Naive thymus-derived CD8-positive, alpha-beta T cell (primary cell): ENCODE measurements at places on chromosomes 5 and 9. TPM values are rescaled to one million over a fixed set of nuclear protein-coding genes. Genes with fewer than 3 reads are reported as not detected.

STPG3 gene
- total RNA-seq, result not detected

GRCh38 chr9:34994260-34994899 is 4.8 kb downstream of the DNAJB5 start:
- DNase-seq, result no peak

SARDH gene
- total RNA-seq, result 5.0 TPM

SAXO1 gene
- 0.26 TPM for total RNA-seq

- no peak for DNase-seq
These were observed 13.0 kb downstream of the RNF183 start for GRCh38 chr9:113290052-113290607.

DNA sequence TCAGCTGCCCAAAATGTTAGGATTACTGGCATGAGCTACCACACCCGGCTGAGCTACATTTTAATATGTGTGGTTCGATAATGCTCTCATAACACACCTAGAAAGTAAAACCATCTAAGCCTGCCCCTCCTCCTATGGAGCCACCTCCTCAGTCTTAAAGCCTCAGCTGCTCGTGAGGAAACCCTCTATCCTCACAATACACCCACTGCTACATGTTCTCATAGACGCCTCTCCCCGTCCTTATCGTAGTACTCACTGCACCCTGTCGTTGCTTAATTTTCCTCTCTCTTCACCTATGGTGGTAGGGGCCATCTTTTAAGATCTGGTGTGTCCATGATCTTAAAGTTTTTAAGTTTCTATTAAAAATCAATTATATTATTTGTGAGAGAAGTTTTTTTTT is 72.9 kb downstream of the RCL1 start:
- no peak for DNase-seq

ZFP2 gene
- total RNA-seq, result 3.5 TPM

- no peak for DNase-seq
These were observed 14.0 kb upstream of the PWWP2A start for GRCh38 chr5:160133071-160133917.

GRCh38 chr5:114362977-114363761 is 1.3 kb downstream of the KCNN2 start:
- no peak for DNase-seq

DNA sequence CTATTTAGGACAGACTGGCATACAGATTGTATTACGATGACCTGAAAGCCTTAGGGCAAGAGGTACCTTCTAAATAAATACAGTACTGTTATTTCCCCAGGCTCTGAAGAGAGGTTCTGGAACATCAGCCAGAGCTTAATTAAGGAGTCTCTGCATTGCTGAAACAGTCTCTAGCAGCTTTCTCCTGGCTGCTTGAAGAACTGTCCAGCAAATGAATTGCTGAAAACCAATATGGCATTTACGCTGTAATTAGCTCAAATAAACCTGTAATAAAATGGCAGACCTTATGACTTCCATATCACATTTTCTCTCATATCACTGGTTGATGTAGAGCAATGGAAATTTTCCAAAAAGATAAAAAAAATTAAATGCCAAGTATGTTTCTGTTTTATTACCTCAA is 636.3 kb downstream of the GABRG2 start:
- DNase-seq, result no peak

- DNase-seq, result no peak
These were observed 71.1 kb upstream of the CD180 start for GRCh38 chr5:67267512-67268216.

NMUR2 gene
- total RNA-seq, result not detected

GRCh38 chr9:132896906-132897305 is 18.2 kb downstream of the SPACA9 start:
- DNase-seq, result no peak

GDF9 gene
- total RNA-seq, result 1.2 TPM

DNA sequence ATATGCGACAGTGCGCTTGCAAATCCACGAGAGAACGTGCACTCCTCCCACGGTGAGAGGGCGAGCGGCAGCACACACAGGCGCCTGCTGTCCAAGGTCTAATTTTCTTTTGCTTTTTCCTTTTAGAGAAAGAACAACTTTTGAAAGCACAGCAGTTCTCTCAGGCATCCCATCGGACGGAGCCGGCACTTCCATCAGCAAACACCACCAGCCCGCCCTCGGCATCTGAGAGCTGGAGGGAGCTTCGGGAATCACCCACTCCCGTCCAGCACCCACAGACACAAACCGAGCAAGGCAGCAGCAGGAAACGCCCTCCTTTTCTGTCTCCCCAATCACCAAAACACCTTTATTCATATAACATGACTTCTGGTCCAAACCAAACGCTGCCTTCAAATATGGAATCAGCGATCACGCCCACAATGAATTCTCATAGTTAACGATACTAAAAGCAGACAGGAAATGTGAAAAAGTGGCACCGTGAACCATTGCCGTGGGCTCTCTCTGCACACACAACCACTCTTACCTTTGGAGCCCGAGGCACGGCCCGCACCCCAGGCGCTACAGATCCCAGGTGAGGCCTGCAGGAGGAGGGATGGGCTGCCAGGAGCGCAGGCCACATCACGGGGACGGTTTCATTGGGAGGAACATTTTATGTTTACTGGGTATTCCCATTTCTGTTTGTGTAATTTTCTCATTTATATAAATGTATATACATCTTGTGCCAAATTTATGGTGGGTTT is 14.2 kb downstream of the LPCAT1 start:
- no peak for DNase-seq

DNA sequence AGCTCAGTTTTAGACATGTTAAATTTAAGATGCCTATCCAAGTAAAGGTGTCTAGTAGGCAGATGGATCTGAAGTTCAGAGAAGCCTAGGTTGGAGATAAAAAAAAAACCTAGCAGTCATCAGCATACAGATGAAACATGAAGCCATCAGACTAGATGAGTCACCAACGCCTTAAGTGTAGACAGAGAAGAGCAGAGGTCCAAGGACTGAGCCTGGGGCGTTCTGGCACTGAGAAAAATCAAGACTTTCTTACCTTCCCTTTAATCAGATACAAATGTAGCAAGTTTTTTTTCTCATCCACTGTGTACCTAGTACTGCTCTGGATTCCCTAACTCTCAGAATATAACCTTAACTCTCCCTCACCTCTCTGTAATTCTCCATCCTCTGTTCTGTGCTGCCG is 97.3 kb downstream of the SIL1 start:
- no peak for DNase-seq

- no peak for DNase-seq
These were observed 172.3 kb downstream of the CACNA1B start for GRCh38 chr9:138049779-138050471.

- no peak for DNase-seq
These were observed 101.1 kb downstream of the MUSK start for GRCh38 chr9:110769667-110770066.

DNA sequence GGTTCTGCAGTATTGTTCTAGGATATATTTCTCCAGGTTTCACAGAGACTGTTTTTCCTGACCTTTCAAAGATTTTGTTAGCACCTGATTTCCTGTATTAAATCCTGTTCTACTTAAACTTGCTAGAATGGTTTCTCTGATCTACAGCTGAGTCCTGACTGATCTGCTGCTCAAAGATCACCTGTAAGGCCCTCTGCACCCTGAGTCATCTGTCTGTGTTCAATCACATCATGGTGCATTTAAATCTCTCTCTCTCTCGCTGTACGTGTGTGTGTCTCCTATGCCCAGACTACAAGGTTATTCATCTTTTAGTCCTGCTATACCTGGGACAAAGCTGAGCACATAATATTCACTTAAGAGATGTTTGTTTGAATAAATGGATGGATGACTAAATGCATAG is 13.3 kb upstream of the C5orf63 start:
- DNase-seq, result no peak

SPINK13 gene
- total RNA-seq, result not detected

- no peak for DNase-seq
These were observed 73.5 kb upstream of the LRRTM2 start for GRCh38 chr5:138948471-138949222.

DNA sequence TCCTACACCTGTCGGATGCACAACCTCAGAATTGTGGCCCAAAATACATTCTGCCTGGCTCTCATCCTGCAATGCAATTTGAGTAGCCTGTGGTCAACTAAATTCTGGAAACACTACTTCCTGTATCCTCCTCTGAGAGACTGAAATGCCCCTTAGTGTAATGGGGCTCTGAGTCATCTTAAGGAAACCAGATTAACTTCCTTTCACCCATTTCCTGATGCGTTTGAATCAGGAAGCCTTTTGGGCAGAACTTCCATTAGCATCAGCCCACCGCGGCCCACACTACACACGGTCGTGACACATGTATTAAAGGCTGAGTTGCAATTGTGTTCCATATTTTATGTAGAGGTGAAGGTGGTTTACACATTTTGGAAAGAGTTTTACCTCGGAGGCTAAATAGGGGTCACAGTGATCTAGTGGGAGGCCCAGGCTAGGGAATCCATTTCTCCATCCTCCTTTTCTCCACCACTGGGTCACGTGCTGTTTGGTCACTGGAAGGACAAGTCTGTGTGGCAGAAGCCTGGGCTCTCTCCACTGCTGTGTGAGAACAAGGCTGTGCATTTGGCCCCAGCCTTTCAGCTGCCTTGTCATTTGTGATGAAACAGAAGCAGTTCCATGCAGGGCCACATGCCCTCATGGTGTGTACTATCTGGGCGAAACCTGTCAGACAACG is 55.9 kb downstream of the DAP start:
- no peak for DNase-seq

GPR150 gene
- 0.91 TPM for total RNA-seq

- DNase-seq, result no peak
These were observed 5.0 kb upstream of the IL3 start for GRCh38 chr5:132055441-132055807.

DNA sequence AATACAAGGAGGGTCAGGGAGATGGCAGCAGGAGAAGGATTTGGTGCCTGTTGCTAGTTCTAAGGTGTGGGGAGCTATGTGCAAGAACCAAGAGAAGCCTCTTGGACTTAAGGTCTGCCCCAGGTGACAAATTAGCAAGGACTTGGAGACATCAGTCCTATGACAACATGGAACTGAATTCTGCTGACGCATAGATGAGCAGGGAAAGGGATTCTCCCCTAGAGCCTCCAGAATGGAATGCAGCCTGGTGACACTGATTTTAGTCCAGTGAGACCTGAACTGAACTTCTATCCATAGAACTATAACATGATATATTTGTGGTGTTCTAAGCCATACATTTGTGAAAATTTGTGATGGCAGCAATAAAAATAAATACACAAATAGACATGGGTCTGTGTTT is 215.6 kb downstream of the ESM1 start:
- no peak for DNase-seq

CDX1 gene
- not detected for total RNA-seq

- no peak for DNase-seq
These were observed 6.1 kb upstream of the RNF183 start for GRCh38 chr9:113309204-113309813.

- no peak for DNase-seq
These were observed 29.4 kb downstream of the ABITRAM start for GRCh38 chr9:108963459-108964143.

DNA sequence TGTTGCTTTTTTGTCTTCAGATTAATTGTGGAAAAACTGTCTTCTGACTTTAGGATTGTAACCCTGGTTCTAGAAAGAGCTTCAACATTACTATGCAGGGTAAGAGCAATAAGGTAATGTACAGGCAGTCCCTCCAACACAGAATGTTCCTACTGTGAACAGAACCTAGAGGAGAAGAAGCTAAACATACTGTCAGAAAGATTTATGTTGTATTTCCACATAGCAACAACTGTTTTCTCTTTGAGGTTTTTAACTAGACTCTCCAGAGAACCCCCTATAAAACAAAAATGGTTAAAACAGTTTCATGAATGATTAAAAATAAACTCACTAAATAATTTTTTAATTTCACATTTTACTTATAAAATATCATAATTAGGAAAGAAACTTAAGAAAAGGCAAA is 64.3 kb upstream of the NAA35 start:
- no peak for DNase-seq

LCN1 gene
- not detected for total RNA-seq
